Daoy (cell line): ENCODE measurements at places on chromosomes 12 and 14. TPM values are rescaled to one million over a fixed set of nuclear protein-coding genes. Genes with fewer than 3 reads are reported as not detected.

- no peak for DNase-seq
These were observed 11.2 kb upstream of the CD9 start for GRCh38 chr12:6189028-6189427.

DNA sequence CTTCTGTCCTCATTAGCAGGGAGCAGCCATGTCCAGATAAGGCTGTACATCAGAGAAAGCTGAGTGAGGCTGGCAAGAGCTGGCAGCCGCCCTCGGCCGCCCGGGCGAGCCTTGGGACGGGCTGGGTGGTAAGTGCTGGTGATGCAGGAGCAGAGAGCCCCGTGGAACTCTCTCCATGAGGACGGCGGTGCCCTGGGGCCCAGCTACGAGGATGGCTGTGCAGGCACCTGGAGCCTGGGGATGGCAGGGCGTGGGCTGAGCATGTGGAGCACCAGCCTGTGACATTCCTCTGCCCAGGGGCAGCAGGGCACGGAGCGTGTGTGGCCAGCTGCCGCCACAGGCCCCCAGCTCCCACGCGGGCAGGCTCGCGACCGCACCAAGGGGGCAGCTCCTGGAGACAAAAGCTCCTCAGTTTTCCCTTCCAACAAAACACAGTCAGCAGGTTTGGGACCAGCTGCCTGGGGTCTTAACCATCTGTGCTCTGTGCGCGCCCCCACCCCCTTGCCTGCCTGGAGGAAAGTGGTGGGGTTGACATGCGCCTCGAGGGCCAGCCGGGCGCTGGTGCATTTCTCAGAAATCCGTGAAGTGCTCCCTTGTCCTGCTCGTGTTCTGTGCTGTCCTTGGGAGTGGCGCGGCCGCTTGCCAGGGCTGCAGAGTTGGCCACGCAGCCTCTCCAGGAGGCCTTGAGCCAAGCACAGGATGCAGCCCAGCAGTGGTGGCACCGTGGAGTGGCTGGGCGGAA lies 21.4 kb downstream of the PACS2 start:
- no peak for DNase-seq

- DNase-seq = no peak
These were observed 218.4 kb downstream of the NTF3 start for GRCh38 chr12:5650281-5650680.

DNA sequence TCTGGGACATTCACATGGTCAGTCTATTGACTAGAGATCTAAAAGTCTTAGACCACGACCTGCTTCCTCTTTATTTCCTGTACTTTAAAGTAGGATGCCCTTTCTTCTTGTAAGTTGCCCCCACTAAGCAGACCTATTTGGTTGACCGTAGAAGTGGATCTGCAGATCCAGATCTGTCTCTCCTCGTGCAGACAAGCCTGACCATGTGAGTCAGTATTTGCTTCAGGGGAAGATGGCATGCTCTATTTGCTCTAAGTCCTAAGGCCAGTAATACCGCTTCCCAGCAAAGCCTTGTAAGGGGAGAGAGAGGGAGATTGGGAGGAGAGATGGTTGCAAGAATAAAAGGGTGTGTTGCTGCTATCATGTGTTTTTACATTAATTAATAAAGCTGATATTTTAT lies 46.8 kb downstream of the KCNC2 start:
- no peak for DNase-seq

DNA sequence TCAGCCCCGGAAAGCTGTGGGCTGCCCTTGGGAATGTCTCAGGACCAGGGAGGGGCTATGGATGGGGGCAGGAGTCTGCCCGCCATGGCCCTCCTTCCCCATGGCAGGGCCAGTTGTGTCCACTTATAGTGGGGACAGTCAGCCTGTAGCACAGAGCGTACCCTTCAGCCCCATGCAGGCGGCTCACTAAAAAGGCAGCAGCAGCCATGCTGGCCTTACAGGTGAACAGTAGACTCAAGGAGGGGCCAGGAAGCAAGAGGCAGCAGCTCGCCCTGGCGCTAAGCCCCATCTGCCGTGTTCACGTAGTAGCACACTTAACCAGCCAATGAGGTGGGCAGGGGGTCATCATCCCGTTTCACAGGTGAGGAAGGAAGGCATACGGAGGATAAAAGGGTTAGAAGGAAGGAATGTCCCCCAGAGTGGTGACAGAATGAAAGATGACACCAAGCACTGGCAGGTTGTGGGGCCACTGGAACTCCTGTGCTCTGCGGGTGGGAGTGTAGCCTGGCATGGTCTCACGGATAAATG lies 52.7 kb downstream of the FAM222A start:
- DNase-seq = no peak

DNA sequence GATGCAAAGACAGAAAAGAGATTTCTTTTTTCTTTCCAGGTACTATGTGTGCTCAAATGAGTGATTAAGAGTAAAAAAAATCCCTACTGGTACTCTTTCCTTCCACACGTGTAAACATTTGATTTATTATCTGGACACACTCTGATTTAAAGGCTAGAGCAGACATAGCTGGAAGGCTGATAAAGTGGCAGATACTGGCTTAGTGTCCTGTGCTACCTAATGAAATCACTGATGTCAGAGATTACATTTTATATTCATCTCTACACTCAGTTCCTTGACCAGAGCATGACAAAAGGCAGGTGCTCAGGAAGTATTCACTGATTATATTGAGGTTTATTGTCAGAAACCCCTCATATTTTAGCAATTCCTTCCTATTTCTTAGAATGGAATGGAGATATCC lies 136.6 kb upstream of the SLC38A2 start:
- no peak for DNase-seq

- no peak for DNase-seq
These were observed 173.5 kb upstream of the PDZRN4 start for GRCh38 chr12:41014643-41015020.

Gene PLBD1
- total RNA-seq = 1.9 and 3.5 TPM in 2 replicates

Gene FGF23
- not detected in 2 replicates for total RNA-seq

Gene HOXC9
- total RNA-seq = 7.3 and 12.6 TPM in 2 replicates

- DNase-seq = no peak
These were observed 575.3 kb downstream of the TMTC2 start for GRCh38 chr12:83261998-83262397.

Gene PTPN21
- total RNA-seq = 4.8 and 7.7 TPM in 2 replicates

DNA sequence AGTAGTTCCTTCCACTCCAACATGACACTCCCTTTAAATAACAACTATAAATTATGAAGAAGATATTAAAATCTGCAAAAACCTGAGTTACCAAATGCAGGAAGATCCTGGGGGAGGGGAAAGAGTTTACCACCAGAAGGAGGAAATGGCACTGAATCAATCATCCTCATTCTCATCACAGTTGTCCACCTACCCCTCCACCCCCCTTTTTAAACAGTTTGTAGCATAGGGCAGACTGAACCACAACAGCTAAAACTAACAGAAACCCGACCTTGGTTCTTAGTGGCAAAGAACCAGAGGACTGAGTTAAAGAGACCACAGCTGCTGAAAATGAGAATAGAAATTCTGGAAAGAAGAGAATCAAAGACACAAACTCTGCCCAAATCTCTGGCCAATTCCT lies 189.5 kb downstream of the MED13L start:
- no peak for DNase-seq

DNA sequence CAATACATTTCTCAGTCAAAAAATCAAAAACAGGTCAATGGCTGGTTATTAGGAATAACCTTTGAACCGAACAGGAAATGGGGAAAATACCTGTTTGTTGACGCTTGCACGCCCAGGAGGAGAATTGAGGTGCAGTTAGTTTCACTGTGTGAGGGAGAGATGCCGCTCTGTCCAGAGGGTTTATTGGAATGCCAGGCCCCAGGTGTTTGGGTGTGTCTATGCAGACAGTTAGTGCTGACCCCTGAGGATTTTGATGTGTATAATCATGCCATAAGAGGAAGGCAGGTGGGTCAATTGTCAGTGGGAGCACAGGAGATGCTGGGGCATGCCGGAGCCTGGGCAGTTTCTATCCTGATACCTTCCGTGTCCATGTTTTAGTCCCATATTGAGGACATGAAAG lies 100.8 kb upstream of the DIO3 start:
- DNase-seq = no peak

DNA sequence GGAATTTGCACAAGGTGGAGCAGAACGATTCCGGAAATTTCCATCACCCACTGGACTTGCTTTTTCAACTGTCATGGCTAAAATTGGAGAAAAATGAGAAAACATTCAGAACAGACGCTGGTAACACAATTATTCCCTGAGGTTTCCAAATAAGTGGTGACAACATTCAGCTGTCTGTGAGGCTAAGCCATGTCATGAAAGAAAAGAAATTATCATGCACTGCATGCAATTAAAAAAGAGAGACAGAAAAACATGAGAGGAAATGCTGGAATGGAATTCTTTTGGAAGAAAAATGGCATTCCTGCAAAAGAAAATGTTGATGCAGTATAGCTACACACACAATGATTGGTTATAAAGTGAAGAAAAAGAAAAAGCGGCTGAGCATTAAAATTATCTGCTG lies 87.3 kb downstream of the C2CD5 start:
- no peak for DNase-seq

GRCh38 chr14:99156090-99156425 lies 115.9 kb downstream of the BCL11B start:
- no peak for DNase-seq

GRCh38 chr14:39682582-39682981 lies 250.3 kb upstream of the FBXO33 start:
- no peak for DNase-seq

GRCh38 chr14:105855246-105855892 lies 329.0 kb downstream of the TMEM121 start:
- DNase-seq = no peak

DNA sequence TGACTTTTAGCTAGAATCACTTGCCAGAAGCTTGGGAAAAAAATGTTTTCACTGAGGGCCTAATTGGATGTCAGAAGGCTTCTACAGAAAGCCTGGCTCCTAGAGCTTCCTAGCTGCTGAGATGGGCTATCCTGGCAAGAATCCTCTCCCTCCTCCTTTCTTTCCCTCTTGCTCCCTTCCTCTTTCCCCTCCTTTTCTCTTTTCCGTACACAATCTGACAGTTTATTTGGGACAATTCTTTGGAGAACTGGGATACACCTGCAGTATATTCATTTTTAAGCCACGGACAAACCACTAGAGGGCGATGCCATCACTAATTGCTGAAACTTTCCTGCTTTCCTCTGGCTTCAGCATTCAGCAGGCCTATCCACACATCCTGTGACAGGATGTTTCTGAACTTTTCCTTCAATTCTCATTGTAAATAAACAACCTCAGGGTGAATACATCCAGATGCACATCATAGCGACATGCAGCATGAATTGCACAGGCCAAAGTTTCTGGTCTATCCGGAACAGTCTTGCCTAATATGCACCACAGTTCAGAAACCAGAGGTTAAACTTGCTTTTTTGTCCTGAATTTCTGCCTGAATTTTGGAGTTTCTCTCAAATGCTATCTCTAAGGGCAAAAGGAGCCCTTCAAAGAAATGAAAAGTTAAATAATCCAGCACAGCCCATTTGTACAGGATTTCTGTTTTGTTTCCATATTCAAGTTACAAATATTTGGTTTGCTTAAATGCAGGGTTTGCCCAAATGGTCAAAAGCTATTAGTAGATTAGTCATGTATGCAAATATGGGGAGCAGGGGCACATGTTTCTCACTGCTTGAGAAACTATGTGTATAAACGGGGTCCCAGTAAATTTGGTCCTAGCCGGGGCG lies 142.8 kb downstream of the PAWR start:
- peak; percentile 77 for DNase-seq

Gene EID3
- 0.40 and 2.6 TPM in 2 replicates for total RNA-seq

Gene SLC41A2
- total RNA-seq = 55.5 and 80.7 TPM in 2 replicates

Gene KRT3
- total RNA-seq = not detected in 2 replicates

Gene SPIC
- not detected in 2 replicates for total RNA-seq

- no peak for DNase-seq
These were observed 79.5 kb downstream of the PIK3C2G start for GRCh38 chr12:18340786-18341185.
